ENCODE measurements at places on chromosomes 13 and 19.

DNA sequence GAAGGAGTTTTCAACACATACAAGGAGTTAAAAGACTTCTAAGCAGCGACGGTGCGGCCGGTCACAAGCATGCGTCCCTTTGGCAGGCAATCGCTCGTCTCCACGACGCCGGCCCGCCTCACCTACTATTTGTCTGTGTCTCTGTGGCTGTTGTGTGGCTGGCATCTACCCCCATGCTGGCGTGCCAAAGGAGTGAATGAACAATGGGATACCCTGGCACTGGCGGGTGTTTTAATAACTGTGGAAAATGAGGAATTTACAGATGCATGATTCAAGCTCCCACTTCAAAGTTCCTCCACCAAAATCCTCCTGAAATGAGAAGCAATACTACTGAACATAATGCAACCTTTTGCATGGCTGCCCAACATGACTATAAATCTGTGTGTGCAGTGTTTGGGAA is 176.6 kb downstream of the KLF5 start:
- DNase-seq, result no peak

GRCh38 chr13:93529961-93530360 is 303.4 kb downstream of the GPC6 start:
- no peak for DNase-seq

- DNase-seq, result no peak
These were observed 55.4 kb downstream of the INTS6 start for GRCh38 chr13:51397262-51397941.

GRCh38 chr19:57653689-57654088 is 15.0 kb upstream of the ZSCAN4 start:
- no peak for DNase-seq

GRCh38 chr19:14694641-14695266 is 4.9 kb downstream of the ZNF333 start:
- no peak for DNase-seq

- DNase-seq, result no peak
These were observed 39.6 kb downstream of the INSR start for GRCh38 chr19:7254590-7254989.

- DNase-seq, result no peak
These were observed 15.3 kb downstream of the NACC1 start for GRCh38 chr19:13133241-13133870.

DNA sequence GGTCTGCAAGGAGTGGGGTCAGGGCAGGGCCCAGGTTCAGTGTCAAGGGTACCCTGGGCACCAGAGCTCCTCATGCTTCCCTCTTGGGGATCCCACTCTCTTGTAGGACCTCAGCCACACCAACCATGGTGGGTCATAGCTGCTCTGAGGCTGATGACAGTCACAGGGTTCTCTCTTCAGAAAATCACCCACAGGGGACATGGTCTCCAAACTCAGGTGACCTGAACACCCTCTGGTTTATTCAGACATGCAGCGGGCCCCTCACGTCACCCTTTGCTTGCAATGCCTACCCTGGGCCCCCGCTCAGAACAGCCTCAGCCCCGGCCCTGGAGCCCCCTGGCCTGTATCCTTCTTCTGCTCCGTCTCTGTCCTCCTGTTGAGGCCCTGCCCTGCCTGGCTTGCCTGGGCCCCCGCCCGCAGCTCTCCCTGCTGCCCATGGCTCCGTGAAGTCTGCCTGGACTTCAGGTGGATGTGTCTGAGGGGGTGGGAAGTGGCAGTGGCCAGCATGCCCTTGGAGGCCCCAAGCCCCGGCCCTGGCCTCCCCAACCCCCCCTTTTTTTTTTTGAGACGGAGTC is 20.4 kb downstream of the CHERP start:
- DNase-seq, result no peak

GRCh38 chr13:29730253-29730652 is 120.2 kb downstream of the UBL3 start:
- DNase-seq, result no peak

- no peak for DNase-seq
These were observed 663.8 kb upstream of the MIR17HG start for GRCh38 chr13:90683711-90684131.

GRCh38 chr19:44869733-44870470 is 21.2 kb upstream of the TOMM40 start:
- no peak for DNase-seq

- DNase-seq, result no peak
These were observed 22.0 kb downstream of the GPC6 start for GRCh38 chr13:93248627-93249047.

DNA sequence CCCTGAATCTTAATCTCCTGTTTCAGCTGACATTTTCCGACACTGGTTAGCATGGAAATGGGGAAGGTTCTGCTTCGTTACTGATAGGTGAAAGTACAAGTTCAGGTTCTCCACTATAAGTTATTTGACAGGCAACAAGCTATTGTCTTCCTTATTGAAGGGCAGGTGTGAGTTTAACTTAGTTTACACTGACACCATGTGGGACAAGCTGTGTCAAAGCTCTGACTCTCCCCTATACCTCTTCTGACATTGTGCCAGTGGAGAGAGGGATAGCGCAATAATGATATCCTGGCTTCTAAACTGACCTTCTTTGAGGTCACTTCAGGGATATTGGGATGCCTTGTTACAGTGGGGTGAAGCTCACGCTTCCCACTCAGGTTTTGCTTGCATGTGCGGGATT is 587.0 kb upstream of the SLITRK5 start:
- no peak for DNase-seq
